NCI-H2081 treated with DMSO at 0.1 percent for 48 hours (cell line): ENCODE measurements at places on chromosomes 5 and 9.

DNA sequence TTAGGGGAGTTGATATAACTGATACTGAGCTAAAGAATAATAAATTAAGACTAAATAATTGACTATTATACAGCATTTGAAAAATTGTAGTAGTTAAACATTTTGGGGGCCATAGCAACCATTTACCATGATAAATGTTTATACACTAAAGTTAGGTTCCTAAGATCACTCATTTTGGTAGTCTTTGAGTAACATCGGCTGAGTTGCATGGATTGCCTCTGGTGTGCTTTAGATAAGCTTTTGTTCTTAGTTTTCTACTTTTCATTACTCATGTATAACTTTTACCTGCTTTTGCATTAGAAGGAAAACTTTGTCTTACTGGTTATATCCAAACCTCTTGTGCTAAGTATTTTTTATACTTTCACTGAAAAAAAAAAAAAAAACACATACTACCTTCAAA lies 101.2 kb downstream of the SLC44A1 start:
- no peak for DNase-seq

DNA sequence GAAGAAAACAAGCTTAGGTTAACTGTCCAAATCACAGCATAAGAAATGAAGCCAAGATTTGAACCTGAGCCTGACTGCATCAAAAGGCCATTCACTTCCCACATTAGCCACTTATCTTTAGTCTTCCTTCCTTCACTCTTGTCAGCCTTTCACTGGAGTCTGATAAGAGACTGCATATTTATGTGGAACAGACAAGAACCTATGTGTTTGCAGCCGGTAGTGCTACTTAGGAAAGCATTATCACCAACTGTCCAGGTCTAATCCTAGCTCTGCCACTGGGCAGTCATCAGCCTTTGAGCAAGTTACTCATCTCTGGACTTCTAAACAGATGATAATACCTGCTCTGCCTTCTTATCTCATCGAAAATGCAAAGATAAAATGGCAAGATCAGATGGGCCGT lies 12.1 kb upstream of the ATP6V0E1 start:
- DNase-seq: no peak

GRCh38 chr5:24742334-24742733 lies 97.6 kb upstream of the CDH10 start:
- no peak for DNase-seq

GRCh38 chr5:172837640-172838039 lies 3.6 kb downstream of the ERGIC1 start:
- DNase-seq: peak; percentile 84
